HFFc6 (cell line): ENCODE measurements at places on chromosomes 7 and 10. TPM values are rescaled to one million over a fixed set of nuclear protein-coding genes. Genes with fewer than 3 reads are reported as not detected.

GRCh38 chr10:63412304-63412703, 53.5 kb downstream of the JMJD1C start:
- H3K36me3 ChIP-seq, result peaks cover 5% of the 10 kb centered on the region
- H3K27ac ChIP-seq, result no peak overlapping the region
- no peak for DNase-seq
- H3K4me3 ChIP-seq, result no peak overlapping the region
- H3K27me3 ChIP-seq, result no peaks in the 10 kb centered on the region

DNA sequence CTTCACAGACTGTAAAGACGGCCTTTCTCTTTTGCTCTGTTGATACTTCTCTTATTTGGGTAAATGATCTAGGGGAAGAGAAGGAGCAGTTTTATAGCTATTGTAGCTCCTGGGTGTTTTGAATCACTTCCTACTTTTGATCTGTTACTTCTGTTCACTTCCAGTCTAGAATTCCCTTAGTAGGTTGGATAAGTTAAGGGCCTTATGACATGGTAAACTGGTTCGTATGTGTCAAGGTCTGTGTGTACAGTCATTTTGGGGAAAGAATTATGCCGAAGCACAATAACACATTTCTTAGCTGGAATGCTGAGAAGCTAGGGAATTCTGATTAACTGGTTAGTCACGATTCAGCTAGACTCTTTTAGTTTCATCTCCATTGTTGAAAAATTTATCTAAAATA, 8.1 kb downstream of the DENND10 start:
- no peaks in the 10 kb centered on the region; the same call in 1 of the 2 replicates for H3K27me3 ChIP-seq
- peaks cover 16% of the 10 kb centered on the region for H3K36me3 ChIP-seq
- H3K4me3 ChIP-seq, result peak overlapping the region; percentile 56; the same call in 1 of the 2 replicates
- H3K27ac ChIP-seq, result peak overlapping the region; percentile 85
- H3K4me1 ChIP-seq, result peaks cover 37% of the 10 kb centered on the region

DNA sequence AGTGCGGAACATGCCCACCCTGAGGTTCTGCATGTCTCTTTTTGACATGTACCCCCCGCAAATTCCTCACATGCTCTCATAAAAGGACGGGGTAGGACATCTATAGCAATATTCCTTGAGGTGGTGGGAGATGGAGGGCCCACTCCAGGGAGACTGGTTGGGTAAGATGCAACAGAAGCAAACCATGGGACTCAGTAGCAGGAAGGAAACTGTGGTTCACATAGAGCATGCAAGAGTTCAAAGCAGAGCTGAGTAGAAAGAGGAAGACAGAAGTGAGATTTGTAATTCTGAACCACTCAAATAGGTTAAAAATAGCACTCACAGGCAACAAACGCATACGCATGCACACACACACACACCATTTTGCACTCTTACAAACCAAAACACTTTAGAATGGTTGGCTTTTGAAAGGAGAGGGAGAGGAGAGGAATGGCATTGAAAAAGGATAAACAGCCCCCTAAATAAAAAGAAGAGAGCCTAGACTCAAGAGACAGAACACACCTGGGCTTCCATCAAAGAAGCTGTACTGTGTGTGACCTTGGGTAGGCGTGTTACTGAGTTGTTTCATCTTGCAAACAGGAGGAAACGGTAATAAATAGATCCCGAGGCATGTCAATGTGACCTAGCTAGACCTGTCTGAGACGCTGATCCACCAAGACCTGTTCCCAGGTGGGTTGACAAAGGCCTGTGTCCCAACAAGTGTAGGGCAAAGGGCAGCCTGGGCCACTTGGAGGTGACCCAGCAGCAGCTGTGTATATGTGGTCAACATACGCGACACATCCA, 77.6 kb upstream of the LRRC4 start:
- no peak overlapping the region for H3K4me3 ChIP-seq
- DNase-seq, result no peak
- H3K4me1 ChIP-seq, result peaks cover 8% of the 10 kb centered on the region

DNA sequence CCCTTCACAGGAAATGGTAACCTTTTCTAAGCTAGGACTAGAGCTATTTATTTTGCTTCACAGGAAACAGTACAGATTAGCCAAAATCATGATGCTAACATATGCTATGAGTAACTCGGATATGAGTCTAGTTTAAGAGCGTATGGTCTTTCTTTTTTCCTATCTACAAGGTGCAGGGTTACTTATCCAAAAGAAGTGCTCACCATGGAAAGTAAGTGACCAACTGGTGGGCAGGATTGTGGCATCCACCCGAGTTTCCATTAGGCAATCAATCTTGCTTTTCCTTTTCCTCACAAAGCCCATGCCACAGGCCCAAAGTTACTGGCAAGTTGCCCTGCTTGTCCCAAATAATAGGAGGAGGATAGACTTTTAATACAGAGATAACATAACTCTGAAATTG, 765.1 kb upstream of the POM121L12 start:
- H3K27me3 ChIP-seq, result no peaks in the 10 kb centered on the region; the same call in 1 of the 2 replicates

- H3K27ac ChIP-seq, result no peak overlapping the region
- H3K27me3 ChIP-seq, result peaks cover 41% of the 10 kb centered on the region
- DNase-seq, result no peak
- H3K4me3 ChIP-seq, result no peak overlapping the region
- no peaks in the 10 kb centered on the region for H3K4me1 ChIP-seq
These were observed 10.5 kb downstream of the DDC start for GRCh38 chr7:50554431-50555322.

DNA sequence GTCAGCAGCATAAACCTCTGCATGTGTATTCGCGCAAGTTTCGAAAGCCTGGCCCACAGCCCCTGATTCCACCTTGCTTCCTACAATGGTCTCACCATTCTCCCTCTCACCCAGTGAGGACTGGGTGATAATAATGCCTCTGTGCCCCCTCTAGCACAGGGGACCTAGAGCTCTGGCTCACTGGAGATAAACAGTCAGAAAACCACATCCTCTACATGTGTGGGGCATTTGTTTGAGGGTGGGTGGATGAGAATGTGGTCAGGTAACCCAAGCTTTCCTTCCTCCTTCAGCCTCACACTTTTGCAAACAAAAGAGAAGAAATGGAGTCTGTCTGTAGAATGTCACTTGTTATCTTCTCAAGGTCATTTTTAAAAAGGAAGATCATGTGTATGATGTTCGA, 373.5 kb downstream of the KCNMA1 start:
- H3K27me3 ChIP-seq, result no peaks in the 10 kb centered on the region; the same call in 1 of the 2 replicates
- no peak overlapping the region for H3K4me3 ChIP-seq
- DNase-seq, result no peak

DNA sequence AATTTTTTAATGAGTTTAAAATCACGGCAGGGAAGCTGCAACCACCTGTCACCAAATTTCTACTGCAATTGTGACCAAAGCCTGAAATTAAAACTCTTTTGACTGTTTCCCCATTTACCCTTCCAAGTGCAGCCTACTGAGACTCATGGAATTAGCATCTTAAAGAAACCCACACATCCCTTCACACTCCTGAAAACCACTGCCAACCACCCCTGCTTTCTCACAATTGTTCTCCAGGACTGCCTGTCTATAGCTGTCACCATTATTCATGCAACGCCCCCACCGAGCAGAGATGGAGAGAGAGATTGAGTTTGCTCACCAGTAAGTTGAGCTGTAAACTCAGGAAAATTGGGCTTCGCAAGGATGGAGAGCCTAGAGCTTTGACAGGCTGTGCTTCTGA, 383.8 kb upstream of the SORCS1 start:
- no peaks in the 10 kb centered on the region for H3K4me1 ChIP-seq
- H3K27me3 ChIP-seq, result peaks cover 2% of the 10 kb centered on the region; the same call in 1 of the 2 replicates
- H3K27ac ChIP-seq, result no peak overlapping the region

DNA sequence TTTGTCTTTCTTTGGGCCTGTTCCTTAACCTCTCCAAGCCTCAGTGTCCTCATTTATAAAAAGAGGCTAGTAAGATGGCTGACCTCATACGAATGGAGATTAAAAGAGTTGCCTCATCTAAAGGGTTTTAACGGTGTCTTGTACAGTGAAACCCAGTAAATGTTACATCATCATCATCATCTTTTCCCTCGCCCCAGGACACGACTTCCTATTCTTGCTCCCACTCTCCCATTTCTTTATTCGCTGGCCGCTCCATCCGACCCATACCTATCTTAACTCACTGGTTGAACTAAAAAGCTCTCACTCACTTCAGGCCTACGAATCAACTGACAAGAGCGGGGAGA, 554 bp downstream of the FRA10AC1 start:
- no peak overlapping the region for H3K27ac ChIP-seq
- H3K4me3 ChIP-seq, result no peak overlapping the region
- H3K27me3 ChIP-seq, result no peaks in the 10 kb centered on the region
- H3K36me3 ChIP-seq, result peaks cover 7% of the 10 kb centered on the region; the same call in 1 of the 2 replicates
- no peaks in the 10 kb centered on the region for H3K4me1 ChIP-seq
- peak; percentile 24 for DNase-seq

DNA sequence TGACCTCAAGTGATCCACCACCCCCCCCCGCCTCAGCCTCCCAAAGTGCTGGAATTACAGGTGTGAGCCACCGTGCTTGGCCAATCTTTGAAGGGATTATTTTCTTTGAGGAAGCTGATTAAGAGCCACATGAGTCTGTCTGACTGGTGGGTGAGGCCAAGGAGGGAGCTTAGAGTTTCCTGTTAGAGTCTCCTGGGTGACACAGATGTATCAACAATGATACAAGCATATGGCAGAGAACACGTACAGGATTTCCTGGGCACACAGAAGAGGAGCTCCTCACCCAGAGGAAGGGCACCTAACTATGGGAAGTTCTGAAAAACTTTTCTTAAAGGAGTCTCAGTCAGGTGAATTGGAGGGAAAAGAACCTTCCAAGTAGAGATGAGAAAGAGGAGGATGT, 69.4 kb downstream of the GOLGA7B start:
- H3K27me3 ChIP-seq, result peaks cover 25% of the 10 kb centered on the region
- H3K4me1 ChIP-seq, result no peaks in the 10 kb centered on the region
- H3K27ac ChIP-seq, result no peak overlapping the region
- DNase-seq, result no peak
- H3K36me3 ChIP-seq, result no peaks in the 10 kb centered on the region

Gene CLRN3
- total RNA-seq, result not detected in 2 replicates

- H3K27me3 ChIP-seq, result peaks cover 18% of the 10 kb centered on the region
- H3K27ac ChIP-seq, result peak overlapping the region; percentile 80
- peaks cover 75% of the 10 kb centered on the region for H3K36me3 ChIP-seq
- peaks cover 89% of the 10 kb centered on the region for H3K4me1 ChIP-seq
- DNase-seq, result no peak
- peak overlapping the region; percentile 71 for H3K4me3 ChIP-seq
These were observed 25.4 kb downstream of the CALD1 start for GRCh38 chr7:134804854-134805253.

GRCh38 chr10:125707541-125708468, 11.7 kb upstream of the EDRF1 start:
- DNase-seq, result peak; percentile 60
- peaks cover 1% of the 10 kb centered on the region for H3K27me3 ChIP-seq
- H3K4me3 ChIP-seq, result no peak overlapping the region
- H3K36me3 ChIP-seq, result no peaks in the 10 kb centered on the region
- no peak overlapping the region for H3K27ac ChIP-seq
- H3K4me1 ChIP-seq, result peaks cover 23% of the 10 kb centered on the region

- no peaks in the 10 kb centered on the region for H3K4me1 ChIP-seq
- H3K27ac ChIP-seq, result no peak overlapping the region
- H3K36me3 ChIP-seq, result no peaks in the 10 kb centered on the region
- peaks cover 34% of the 10 kb centered on the region for H3K27me3 ChIP-seq
- no peak overlapping the region for H3K4me3 ChIP-seq
- peak; percentile 49 for DNase-seq
These were observed 19.5 kb downstream of the TSPAN33 start for GRCh38 chr7:129163875-129164544.

DNA sequence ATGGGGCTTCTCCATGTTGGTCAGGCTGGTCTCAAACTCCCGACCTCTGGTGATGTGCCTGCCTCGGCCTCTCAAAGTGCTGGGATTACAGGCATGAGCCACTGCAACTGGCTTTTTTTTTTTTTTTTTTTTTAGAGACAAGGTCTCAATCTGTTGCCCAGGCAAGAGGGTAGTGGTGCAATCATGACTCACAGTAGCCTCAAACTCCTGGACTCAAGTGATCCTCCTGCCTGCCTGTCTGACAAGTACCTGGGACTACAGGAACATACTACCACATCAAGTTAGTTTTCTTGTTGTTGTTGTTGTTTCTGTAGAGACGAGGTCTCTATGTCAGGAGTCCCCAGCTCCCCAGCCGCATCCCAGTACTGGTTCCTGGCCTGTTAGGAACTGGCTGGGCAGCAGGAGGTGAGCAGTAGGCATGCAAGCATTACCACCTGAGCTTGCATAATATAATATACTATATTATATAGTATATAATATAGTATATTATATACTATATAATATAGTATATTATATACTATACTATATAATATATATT, 55.7 kb downstream of the TPK1 start:
- H3K4me3 ChIP-seq, result no peak overlapping the region
- no peaks in the 10 kb centered on the region for H3K36me3 ChIP-seq

- no peak overlapping the region for H3K4me3 ChIP-seq
- no peaks in the 10 kb centered on the region for H3K4me1 ChIP-seq
- H3K27me3 ChIP-seq, result 0 out of 2 replicates have a peak, but pooled peaks cover 1% of the 10 kb centered on the region
These were observed 196.4 kb upstream of the VSTM2A start for GRCh38 chr7:54345746-54346145.

- no peak for DNase-seq
- H3K27ac ChIP-seq, result no peak overlapping the region
- no peaks in the 10 kb centered on the region for H3K4me1 ChIP-seq
- no peaks in the 10 kb centered on the region for H3K36me3 ChIP-seq
- peaks cover 56% of the 10 kb centered on the region for H3K27me3 ChIP-seq
These were observed 13.3 kb upstream of the C10orf53 start for GRCh38 chr10:49666054-49666615.

Gene PRLHR
- total RNA-seq, result not detected in 3 replicates

Gene SBDS
- total RNA-seq, result 169 to 202 TPM (median 184 TPM) in 3 replicates

Gene PLEKHS1
- not detected in 2 replicates for total RNA-seq

- no peak overlapping the region for H3K4me3 ChIP-seq
- no peaks in the 10 kb centered on the region for H3K4me1 ChIP-seq
- H3K27ac ChIP-seq, result no peak overlapping the region
- H3K27me3 ChIP-seq, result peaks cover 3% of the 10 kb centered on the region; the same call in 1 of the 2 replicates
These were observed 557.6 kb downstream of the PTPRN2 start for GRCh38 chr7:158030071-158030470.

DNA sequence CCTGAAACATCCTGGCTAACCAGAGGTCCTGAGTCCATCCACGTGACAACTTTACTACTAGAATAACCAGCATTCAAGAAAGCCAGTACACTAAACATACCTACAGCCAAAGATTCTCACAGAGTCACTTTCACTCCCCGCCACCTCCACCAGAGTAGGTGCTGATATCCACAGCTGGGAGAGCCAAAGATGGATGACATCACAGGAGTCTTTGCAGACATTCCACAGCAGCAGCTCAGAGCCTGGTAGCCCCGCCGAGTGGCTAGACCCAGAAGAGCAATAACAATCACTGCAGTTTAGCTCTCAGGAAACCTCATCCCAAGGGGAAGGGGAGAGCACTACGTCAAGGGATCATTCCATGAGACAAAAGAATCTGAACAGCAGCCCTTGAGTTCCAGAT, 13.5 kb upstream of the ADAM22 start:
- no peaks in the 10 kb centered on the region for H3K4me1 ChIP-seq
- no peak overlapping the region for H3K4me3 ChIP-seq
- H3K36me3 ChIP-seq, result no peaks in the 10 kb centered on the region
- DNase-seq, result no peak
- no peak overlapping the region for H3K27ac ChIP-seq

GRCh38 chr10:87596351-87596750, 63.3 kb upstream of the PAPSS2 start:
- H3K27me3 ChIP-seq, result peaks cover 12% of the 10 kb centered on the region
- H3K36me3 ChIP-seq, result no peaks in the 10 kb centered on the region
- DNase-seq, result no peak
- no peak overlapping the region for H3K27ac ChIP-seq

- H3K4me3 ChIP-seq, result no peak overlapping the region
- H3K27ac ChIP-seq, result no peak overlapping the region
- no peaks in the 10 kb centered on the region for H3K4me1 ChIP-seq
- no peak for DNase-seq
These were observed 34.6 kb downstream of the OAT start for GRCh38 chr10:124384172-124384571.

GRCh38 chr10:1674501-1674900, 62.8 kb downstream of the ADARB2 start:
- DNase-seq, result no peak
- no peaks in the 10 kb centered on the region for H3K27me3 ChIP-seq
- H3K4me3 ChIP-seq, result no peak overlapping the region
- no peak overlapping the region for H3K27ac ChIP-seq
- no peaks in the 10 kb centered on the region for H3K4me1 ChIP-seq
